ENCODE measurements at places on chromosomes 5 and 9. TPM values are rescaled to one million over a fixed set of nuclear protein-coding genes. Genes with fewer than 3 reads are reported as not detected.

Gene QRFP
- total RNA-seq = not detected

Gene OMD
- 1.1 TPM for total RNA-seq

Gene GFPT2
- 1.1 TPM for total RNA-seq

Gene AGGF1
- total RNA-seq = 29.6 TPM

Gene KCNV2
- not detected for total RNA-seq

Gene RHOBTB3
- total RNA-seq = 27.5 TPM

Gene RNF130
- 18.9 TPM for total RNA-seq

Gene GABRB2
- total RNA-seq = under 0.01 TPM

Gene C5
- 8.2 TPM for total RNA-seq

Gene PKD2L2
- not detected for total RNA-seq

Gene CORO2A
- total RNA-seq = under 0.01 TPM

Gene LHX6
- total RNA-seq = not detected

Gene CA9
- not detected for total RNA-seq

Data from aortic smooth muscle cell (primary cell).